ENCODE measurements at places on chromosomes 11 and 22.

DNA sequence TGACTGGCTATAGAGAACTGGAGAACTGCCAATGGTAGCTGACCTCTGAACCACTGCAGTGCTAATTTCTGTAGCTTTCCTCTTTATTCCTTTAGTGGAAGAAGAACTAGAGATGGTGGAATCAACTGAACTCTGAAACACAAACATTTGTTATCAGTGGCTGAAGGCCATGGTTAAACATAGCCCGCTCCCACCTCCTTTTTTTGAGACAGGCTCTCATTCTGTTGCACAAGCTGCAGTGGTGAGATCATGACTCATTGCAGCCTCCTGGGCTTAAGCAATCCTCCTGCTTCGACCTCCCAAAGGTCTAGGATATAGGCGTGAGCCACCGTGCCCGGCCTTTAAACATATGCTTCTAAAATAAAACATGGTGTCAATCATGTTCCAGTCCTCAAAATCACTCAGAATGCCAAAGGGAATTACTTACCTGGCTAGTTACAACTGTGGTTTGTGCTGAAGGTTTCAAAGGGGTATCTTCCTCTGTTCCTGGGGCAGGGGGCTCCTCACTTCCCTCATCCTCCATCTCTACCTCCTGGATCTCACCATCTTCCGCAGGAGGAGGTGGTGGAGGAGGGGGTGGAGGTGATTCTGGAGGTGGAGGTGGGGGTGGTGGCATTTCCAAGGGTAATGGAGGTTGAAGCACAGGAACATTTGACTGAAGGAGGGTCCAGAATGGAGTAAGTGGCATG lies 9.0 kb upstream of the AGBL2 start:
- DNase-seq = no peak

- no peak for DNase-seq
Measured at GRCh38 chr11:306645-307371, 808 bp upstream of the IFITM2 start.

DNA sequence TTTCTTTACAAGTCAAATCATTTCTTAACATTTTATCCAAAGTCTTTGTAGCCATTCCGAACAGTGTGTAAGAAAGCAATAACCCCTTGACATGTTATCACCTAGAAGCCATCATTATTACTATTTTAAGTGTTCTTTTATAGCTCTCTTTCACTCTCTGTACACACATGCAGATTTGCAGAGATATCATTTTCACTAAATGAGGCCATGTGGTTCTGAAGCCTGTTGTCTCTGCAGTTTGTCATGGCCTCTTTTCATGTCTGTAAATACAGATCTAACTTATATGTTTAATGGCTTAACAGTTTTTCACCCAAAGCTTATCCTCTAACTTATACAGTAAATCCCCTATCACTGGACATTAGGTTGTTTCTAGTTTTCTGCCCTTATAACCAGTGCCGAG lies 166.8 kb downstream of the MYO18B start:
- DNase-seq = no peak

GRCh38 chr11:122808478-122808869 lies 29.8 kb upstream of the CRTAM start:
- no peak for DNase-seq

DNA sequence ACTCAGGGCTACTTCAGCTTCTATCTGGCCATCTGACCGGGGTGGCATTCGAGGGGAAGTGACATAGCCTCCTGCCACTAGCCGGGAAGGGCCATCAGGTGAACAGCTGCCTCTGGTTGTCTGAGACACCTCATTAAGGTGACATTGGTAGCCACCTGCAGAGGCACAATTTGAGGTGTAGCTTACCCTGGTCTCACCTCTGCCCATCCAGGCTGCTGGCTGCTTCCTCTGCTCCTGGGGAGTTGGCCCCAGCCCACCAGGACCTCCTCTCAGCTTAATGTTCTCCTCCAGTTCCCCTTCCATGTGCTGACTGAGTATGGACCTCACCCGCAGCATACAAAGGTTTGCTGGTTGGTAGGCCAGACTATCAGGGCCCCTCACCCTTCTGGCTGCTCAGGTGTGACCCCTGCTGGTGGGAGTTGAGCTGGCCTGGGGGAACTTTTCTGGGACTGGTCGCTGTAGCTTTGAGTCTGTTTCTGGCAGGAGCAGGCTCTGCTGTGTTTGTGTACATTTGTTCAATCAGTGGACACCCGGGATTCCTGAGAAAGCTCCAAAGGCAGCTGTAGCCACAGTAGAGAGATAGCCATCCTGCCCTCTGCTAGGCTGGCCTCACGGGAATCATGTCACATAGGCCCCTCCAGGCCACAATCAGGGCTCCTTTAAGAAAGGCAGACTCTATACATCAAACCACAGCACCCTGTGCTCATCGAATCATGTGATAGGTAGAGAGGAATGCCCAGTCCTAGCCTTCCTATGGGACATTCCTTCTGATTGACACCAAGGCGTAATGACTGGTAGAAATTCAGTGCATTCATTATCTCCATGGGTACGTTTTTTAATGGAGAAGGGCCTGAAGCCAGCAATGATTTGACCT lies 295.1 kb upstream of the PLET1 start:
- DNase-seq = no peak

GRCh38 chr11:1830004-1830321 lies 4.8 kb upstream of the SYT8 start:
- DNase-seq = no peak

GRCh38 chr11:16160146-16160545 lies 196.2 kb downstream of the SOX6 start:
- no peak for DNase-seq

DNA sequence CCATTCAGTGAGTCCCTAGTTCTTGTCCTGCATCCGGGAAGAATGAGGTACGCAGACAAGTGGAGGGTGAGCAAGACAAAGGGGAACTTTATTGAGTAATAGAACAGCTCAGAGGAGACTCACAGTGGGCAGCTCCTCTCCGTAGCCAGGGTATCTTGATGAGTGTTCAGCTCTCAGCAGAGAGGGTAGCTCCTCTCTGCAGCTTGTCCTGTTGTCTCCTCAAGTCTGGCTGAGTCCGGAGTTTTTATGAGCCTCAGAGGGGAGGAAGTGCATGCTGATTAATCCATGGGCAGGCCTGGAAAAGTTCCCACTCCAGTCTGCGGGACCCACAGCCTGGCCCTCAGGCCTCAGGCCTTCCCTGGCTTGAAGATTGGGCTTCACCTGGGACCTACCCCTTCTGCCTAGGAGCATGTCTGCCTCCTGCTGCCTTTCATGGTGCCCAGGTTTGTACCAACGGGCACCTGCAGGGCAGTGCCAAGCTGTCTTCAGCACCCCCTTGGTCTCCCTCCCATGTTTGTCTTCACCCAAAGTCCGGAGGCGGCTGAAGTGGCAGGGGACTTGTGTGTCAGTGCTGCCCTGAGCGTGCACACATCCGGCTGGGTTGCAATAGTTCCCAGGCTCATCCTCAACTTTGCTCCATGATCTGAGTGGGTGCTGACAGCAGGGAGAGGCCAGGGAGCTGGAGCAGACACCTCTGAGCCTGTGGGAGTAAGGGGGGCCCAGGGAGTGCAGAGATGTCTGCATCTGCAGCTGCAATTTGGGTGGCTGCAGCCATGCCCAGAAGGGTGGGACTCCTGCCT lies 134.2 kb downstream of the LDLRAD3 start:
- peak; percentile 63 for DNase-seq

GRCh38 chr11:119315131-119316015 lies 1.6 kb downstream of the MCAM start:
- peak; percentile 24 for DNase-seq

DNA sequence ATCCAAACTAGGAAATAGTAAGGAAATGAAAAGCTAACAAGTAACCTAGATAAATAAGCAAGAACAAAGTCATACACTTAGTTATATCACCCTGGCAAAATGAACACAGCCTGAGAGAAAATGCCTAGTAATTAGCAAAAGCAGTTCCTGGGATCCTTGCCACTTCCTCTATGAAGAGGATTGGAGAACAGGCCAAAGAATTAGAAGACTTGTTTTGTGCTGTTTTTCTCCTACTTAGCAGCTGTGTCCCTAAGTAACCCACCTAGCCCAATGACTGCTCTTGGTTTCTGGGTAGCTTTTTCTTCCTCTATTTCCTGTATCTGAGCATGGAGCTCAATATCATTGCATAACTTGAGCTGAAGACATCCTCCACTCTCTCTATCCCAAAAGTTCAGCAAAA lies 713.9 kb downstream of the ETS1 start:
- DNase-seq = no peak

GRCh38 chr11:100574894-100575769 lies 112.0 kb upstream of the ARHGAP42 start:
- DNase-seq = no peak

DNA sequence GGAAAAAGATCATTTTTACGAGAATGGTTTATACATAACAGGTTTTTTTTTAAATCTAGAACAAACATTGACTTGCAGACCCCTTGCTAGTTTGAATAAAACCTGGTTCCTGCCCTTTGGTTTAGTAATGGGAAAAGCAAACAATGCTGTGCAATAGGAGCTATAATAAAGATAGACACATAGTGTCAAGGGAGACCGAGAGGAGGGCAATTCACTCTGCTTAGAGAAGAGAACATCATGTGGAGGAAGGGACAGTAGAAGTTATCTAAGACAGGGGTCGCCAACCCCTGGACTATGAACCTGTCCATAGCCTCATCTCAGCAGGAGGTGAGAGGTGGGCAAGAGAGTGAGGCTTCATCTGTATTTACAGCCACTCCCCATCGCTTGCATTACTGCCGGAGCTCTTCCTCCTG lies 7.0 kb upstream of the RDX start:
- no peak for DNase-seq

DNA sequence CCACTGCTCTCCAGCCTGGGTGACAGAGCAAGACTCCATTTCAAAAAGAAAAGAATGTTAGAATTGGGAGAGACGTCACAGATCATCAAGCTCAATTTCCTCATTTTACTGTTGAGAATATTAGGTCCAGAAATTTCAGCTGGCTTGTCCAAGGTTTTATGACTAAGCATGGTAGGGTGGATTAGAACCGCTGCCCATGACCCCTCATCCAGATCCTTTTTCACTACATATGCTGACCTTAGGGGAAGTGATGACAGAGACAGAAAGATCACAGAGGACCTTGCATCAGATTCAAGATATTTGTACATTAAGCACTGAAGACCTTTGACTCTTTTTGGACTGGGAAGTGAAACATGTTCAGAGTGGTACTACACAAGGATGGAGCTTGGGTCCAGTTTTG lies 134.5 kb downstream of the ADAMTS15 start:
- no peak for DNase-seq

DNA sequence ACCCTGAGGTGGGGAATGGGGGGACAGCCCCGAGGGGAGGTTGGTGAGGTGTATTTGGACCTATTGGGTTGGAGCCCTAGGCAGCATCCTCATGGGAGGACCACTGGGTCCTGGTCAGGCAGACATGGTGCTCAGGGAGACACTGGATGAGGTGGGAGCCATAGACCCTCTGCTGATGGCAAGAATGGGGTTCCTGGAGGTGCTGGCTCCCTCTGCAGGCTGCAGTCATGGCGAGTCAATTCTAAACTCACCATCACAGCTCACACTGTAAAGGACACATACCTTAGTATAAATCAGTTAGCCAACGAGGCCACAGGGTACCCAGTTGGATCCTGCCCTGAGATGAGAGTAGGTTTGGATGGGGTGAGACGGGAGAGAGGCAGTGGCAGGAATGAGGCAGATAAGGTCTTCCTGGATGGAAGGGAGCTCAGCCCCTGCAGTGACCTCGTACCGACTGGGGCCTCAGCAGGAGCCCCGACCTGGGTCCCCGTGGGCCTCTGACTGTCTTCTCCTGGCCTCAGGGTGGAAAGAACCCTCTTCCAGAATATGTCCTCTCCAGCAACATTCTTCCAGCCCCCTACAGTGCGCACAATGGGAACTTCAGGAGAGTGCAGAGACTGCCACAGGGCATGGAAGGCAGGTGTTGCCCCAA lies 1.7 kb upstream of the GAB4 start:
- DNase-seq = no peak

GRCh38 chr11:70669871-70670675 lies 271.7 kb downstream of the CTTN start:
- DNase-seq = no peak

DNA sequence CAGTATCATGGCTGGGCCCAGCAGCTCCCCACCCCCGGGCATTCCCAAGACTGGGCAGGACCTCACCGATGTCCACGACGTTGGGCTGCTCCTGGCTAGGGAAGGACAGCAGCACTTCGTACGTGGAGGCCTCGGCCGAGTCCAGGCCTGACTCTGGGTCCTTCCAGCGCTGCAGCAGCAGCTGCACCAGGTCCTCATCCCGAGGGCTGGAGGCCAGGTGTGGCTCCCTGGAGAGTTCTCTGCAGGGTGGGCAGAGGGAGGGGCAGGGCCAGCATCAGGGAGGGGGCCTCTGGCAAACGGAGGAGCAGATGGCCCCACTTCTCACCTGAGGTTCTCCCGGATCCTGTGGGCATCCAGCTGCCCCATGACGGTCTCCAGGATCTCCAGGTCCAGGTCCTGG lies 341 bp downstream of the NAALADL1 start:
- DNase-seq = no peak

DNA sequence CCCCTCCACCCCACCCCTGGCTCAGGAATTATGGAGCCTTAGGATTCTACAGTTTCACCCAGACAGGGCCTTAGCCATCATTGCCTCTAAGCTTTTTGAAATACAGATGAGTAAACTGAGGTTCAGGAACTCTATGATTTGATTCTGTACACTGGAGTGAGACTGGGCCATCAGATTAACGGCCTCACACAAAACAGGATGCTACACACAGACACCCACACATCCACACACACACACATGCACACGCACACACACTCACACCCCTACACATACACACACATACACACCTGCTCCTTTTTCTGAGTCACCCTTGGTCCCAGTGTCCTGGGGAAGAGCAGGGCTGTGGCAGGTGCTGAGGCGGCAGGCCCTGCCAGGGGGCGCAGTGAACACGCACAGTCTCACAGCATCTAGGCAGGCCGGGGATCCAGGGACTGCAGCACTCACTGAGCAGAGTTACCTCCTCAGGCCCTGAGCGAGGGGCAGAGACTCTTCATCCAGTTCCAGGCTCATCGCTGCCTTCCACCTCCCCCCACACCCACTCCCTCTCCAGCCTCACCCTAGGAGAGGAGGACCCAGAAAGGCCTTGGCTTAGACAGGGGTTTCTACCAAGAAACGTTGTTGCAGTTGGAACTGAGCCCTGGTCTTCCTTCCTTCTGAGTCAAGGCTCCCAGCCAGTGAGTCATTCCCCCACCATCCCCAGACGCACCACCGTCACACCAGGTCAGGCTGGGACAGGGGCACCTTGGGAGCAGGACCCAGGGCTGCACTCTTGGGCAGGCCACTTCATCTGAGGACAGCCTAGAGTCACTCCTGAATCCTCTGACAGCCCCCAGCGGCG lies 89.8 kb upstream of the PARVA start:
- peak; percentile 72 for DNase-seq

GRCh38 chr22:50724616-50725015 lies 13.4 kb upstream of the ACR start:
- no peak for DNase-seq

DNA sequence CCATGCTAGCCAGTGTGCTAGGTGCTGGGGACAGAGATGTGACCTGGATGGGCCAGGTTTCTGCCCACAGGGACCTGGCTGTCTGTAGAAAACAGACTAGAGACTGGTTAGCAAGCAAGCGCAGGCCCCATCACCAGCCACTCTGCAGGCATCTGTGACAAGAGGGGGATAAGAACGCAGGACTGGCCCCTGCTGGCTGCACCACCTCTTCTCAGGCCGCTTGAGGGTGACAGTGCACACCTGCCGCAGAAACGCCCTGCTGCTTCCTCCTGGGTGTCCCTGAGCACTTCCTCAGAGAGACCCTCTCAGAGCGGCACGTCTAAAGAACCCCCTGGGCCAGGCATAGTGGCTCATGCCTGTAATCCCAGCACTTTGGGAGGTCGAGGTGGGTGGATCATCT lies 5.9 kb upstream of the PICK1 start:
- DNase-seq = no peak

GRCh38 chr22:35913925-35914324 lies 114.7 kb downstream of the RBFOX2 start:
- no peak for DNase-seq

All from T1000 (cell line).